ENCODE measurements at places on chromosomes 6 and 20. TPM values are rescaled to one million over a fixed set of nuclear protein-coding genes. Genes with fewer than 3 reads are reported as not detected.

Gene FAM209B
- not detected for total RNA-seq

- no peak for DNase-seq
- H3K36me3 ChIP-seq = no peaks in the 10 kb centered on the region
- no peaks in the 10 kb centered on the region for H3K4me1 ChIP-seq
- H3K27ac ChIP-seq = no peak overlapping the region
Measured at GRCh38 chr6:56758120-56758519, 115.4 kb upstream of the DST start.

- no peak for DNase-seq
- H3K27ac ChIP-seq = no peak overlapping the region
- no peaks in the 10 kb centered on the region for H3K27me3 ChIP-seq
- H3K36me3 ChIP-seq = no peaks in the 10 kb centered on the region
- no peaks in the 10 kb centered on the region for H3K4me1 ChIP-seq
Measured at GRCh38 chr6:134406311-134406710, 88.4 kb upstream of the SGK1 start.

GRCh38 chr6:23073821-23074220 is 504.5 kb downstream of the HDGFL1 start:
- no peaks in the 10 kb centered on the region for H3K27me3 ChIP-seq
- H3K4me1 ChIP-seq = no peaks in the 10 kb centered on the region
- no peaks in the 10 kb centered on the region for H3K36me3 ChIP-seq
- H3K4me3 ChIP-seq = no peak overlapping the region

GRCh38 chr6:69914015-69914485 is 47.7 kb downstream of the COL19A1 start:
- H3K4me1 ChIP-seq = no peaks in the 10 kb centered on the region
- no peaks in the 10 kb centered on the region for H3K36me3 ChIP-seq
- H3K4me3 ChIP-seq = no peak overlapping the region
- DNase-seq = no peak
- no peaks in the 10 kb centered on the region for H3K27me3 ChIP-seq

All from breast epithelium (tissue), 4 donors.